ENCODE measurements at places on chromosomes 13 and 19.

DNA sequence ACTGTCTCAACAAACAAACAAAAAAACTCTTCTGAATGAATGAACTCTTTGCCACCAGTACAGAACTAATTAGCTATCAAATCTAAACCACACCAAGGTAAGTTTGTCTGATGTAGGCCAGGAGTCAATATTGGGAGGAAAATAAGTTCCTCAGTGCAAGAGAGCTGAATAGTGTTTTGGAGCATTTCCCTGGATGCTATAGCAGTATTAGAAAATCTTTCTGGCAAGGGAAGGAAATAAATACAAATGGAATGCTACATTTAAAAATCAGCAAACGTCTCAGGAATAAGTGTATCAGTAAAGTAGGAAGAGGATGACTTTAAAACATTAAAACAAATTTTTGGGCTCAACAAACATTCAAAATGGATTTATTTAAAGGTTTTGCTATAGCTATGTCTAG is 81.3 kb upstream of the TMTC4 start:
- no peak for DNase-seq

GRCh38 chr13:22903925-22904324 is 276.9 kb upstream of the SGCG start:
- no peak for DNase-seq

GRCh38 chr19:13430790-13431582 is 75.3 kb downstream of the CACNA1A start:
- DNase-seq = no peak

DNA sequence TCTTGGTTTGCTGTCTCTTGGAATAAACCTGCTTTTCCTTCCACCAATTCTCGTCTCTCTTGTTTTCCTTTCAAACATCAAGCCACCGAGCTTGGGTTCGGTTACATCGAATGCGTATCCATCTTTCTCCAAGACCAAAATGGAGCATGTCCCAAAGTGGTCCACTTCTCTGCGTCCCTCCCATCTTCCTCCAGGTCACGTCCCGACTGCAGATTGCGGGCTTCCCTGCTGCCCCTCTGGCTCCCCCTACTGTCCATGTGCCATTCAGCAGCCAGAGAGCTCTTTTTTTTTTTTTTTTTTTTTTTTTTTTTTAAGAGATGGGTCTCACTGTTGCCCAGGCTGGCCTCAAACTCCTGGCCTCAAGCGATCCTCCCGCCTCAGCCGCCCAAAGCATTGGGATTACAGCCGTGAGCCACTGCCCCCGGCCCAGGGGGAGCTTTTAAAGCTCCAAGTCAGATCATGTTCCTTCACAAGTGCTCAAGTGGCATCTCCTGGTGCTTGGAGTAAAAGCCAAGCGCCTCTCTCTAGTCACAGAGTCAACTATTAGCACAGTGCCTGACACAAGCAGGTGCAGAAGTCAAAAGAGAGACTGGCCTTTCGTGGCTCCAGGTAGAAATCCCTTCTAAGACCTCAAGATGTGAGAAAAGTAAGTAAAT is 10.0 kb downstream of the COL5A3 start:
- peak; percentile 6 for DNase-seq

DNA sequence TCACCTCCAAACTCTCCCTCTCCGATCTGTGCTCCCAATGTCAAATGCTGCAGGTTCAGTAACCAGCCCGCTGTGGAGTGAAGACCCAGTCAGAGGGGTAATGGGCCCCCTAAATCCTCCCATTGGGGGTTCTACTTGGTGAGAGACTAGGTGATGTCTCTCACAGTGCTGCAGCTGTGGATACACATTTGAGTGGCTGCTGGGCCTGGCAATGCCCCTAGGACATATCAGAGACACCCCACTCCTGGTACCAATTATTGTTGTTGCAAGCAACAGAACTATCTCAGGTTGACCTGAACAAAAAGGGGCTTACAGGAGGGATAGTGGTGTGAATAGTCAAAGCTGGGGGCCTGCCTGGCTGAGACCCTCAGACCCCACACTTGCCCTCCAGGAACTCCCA is 4.6 kb downstream of the MATK start:
- no peak for DNase-seq

GRCh38 chr19:11418549-11419506 is at the start of gene RGL3:
RGL3 (minus strand) TSS chr19:11419314; CDS start chr19:11419278, 36 bp downstream.
- DNase-seq = no peak

DNA sequence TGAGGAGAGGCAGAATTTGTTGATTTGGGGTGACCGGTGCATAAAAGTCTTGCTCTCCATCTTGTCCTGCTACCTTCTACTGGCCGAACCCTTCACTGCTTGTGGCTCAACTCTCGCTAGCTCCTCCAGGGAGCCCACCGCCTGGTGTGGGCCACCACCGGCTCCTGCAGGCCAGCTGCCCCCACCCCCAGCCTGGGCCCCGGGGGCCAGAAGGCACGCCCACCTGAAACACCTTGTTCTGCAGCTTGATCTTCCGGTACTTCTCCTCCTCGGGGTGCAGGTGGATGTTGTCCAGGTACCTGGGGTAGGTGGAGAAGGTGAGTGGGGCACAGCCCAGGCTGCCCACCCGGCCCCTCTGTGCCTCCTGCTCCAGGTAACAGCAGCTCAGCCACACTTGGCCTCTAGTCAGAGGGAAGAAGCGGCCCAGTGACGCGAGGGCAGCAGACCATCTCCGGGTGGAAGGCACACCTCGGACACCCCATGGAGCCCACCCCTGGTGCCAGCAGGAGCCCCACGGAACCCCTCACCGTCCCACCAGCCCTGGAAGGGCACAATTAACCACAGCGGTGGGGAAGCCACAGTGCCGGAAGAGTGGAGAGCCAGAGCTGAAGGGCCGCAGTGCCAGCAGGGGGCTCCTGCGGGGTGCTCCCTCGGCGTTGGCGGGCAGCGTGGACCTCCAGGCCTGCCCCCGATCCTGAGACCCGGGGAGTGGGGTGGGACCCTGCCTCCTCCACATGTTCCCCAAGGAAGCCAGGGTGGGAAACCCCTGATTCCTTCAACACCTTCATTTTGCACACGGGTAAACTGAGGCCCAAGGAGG is 10.1 kb downstream of the UBXN6 start:
- no peak for DNase-seq

DNA sequence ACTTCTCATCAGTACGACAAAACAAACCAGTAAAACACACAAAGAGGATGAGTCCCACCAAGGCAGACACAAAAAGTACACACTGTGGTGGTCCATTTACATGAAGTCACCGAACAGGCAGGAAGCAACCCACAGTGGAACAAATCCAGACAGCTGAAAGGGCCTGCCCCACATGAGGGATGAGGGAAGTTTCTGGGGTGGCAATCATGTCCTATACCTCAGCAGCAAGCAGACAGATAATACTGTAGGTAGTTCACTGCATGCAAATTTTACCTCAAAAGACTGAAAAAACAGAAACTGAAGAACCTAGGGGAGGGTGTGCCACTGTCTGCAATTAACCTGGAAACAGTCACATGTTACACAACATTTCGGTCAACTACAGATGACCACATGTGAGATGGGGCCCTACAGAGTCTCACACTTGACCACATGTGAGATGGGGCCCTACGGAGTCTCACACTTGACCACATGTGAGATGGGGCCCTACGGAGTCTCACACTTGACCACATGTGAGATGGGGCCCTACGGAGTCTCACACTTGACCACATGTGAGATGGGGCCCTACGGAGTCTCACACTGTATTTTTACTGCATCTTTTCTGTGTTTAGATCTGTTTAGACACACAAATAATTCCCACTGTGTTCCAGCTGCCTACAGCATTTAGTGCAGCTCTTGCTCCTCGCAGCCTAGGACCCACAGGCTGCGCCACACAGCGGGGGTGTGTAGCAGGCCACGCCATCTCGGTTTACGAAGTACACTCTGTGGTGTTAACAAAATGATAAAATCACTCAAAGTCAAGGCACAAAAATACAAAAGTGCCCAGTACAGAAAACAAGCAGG is 22.2 kb downstream of the PCID2 start:
- DNase-seq = no peak

DNA sequence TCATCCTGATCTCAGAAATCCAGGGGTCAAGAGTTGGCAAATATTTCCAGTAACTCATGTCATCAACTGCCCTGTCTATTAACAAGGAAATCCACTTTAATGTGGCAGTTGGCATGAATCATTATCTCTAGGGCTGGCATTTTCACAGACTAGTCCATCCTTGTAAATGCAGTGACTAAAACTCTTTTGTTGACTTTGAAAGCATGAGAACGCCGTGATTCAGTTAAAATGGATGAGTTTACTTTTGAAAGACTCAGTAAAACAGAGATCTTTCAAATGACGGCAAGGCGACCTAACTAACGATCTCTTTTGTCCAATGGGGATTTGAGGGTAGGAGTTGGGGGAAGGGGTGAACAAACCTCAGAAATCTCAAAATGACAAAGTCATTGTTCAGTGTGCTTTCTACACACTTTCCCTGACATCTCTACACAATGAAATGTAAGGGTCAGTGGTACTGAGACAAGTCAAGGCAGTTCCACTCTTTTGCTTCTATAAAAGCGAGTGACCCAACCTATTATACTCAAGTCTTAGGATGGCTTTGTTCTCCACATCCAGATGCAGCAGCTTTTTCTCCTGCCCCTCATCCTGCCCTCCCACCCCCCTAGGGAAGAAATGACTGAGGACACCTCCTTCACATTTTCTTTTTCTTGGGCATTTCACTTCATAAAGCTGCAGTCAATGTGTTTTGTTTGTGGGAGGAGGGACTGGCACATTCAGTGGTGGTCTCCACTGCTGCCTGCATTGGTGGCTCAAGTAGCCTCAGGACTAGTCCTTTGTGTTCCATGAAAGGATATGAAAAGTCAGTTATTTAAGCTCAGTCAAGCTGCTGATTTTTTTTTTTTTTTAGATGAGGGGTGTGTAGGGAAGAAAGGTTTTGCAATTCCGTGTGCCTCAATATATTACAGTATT is 200.5 kb downstream of the ABCC4 start:
- peak; percentile 58 for DNase-seq
